RCC 7860 (cell line): ENCODE measurements at places on chromosomes 7 and 10.

DNA sequence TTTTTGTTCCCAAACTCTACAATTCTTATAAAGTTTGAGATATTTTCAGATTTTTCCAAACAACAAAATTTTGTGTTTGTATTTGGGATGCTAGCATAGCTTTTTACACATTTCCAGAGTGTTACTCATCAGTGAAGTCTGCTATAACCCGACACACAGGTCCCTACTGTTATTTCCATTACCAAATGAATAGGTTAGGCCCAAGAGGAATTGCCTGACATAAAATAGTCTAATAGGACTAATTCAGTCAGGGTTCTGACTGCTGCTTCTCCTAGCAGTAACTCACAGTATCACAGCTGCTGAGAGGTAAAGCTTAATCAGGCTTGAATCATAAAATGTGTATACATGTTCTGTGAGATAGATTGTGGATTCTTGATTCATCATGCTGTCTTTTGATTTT is 49.1 kb upstream of the STRIP2 start:
- no peak for DNase-seq

GRCh38 chr7:100570954-100571828 is 2.5 kb downstream of the SAP25 start:
- DNase-seq, result no peak

DNA sequence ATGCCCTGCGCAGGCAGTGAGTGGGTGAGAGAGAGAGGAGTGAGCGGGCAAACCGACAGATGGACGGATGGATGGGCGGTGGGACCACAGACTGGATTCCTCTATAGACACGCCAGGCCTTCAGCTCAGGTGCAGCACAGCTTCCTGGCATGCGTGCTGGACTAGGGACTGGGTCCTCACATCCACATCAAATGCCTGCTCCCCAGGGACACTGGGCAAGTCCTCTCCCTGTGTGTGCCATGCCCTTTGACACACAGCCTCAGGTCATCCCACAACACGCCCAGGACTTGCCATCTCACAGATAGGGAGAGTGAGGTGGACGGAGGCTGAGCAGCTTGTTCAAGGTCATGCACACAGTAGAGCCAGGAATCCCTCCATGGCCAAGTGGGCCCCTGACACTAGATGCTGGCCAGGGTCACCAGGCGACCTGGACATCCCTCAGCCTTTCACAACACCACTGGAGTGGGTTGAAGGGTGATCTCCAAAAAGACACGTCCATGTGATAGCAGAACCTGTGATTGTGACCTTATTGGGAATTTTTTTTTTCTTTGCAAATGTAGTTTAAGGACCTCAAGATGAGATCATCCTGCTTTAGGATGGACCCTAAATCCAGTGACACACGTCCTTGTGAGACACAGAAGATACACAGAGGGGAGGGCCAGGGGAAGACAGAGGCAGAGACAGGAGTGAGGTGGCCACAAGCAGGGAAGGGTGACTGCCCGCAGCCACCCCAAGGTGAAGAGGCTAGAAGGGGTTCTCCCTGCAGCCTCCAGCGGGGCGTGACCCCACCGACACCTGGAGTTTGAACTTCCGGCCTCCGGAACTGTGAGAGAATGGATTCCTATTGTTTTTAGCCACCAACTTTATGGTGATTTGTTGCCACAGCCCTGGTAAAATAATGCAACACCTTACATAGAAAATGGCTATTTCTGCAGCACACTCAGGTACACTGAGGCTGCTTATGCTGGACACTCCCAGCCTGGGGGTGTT is 155.0 kb upstream of the CHST15 start:
- DNase-seq, result no peak

- no peak for DNase-seq
Observed at GRCh38 chr10:78609976-78610375, 458.8 kb upstream of the ZMIZ1 start.

DNA sequence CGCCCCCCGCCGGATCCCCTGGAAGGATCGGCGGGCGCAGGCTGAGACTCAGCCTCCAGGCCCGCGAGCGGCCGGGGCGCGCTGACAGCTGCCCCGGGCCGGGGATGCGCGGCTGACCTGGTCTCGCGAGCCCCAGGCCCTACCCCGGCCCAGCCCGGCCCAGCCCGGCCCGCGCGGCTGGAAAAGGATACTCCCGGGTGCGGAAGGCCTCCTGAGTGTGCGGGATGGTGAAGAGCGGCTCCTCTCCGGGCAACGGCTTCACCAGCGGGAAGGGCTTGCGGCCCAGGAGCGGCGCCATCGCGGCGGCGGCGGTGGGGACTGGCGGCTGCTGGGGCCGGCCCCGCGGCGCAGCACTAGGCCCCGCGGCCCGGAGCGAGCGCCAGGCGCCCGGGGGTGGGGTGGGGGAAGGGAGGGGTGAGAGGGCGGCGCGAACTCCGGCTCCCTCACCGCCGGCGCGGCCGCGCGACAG is 423 bp downstream of the BAZ1B start:
- DNase-seq, result no peak

DNA sequence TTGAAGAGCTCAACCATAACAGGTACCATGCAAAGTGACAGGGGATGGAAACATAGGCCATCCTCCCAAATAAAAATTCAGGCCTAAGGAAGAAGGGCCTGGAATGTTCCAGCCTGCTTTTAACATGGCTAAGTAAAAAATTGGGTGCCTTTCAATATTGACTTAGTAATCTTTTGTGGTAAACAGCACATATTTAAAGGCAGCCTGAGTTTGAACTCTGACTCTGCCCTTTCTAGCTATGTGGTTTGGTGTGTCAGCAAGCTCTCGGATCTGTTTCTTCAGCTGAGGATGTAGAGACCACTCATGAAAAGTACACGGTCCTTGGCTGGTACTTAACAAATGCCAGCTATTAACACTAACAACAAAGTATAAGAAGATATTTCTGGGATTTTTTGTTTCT is 191.8 kb upstream of the CDCA7L start:
- DNase-seq, result no peak

GRCh38 chr10:9331583-9332008 is 1277.1 kb downstream of the GATA3 start:
- peak; percentile 57 for DNase-seq
